Activated CD4-positive, CD25-positive, alpha-beta regulatory T cell treated with anti-CD3 and anti-CD28 coated beads, Interleukin-2, amount 50 U/mL, for 16 hours (primary cell): ENCODE measurements at places on chromosomes 16 and 17.

DNA sequence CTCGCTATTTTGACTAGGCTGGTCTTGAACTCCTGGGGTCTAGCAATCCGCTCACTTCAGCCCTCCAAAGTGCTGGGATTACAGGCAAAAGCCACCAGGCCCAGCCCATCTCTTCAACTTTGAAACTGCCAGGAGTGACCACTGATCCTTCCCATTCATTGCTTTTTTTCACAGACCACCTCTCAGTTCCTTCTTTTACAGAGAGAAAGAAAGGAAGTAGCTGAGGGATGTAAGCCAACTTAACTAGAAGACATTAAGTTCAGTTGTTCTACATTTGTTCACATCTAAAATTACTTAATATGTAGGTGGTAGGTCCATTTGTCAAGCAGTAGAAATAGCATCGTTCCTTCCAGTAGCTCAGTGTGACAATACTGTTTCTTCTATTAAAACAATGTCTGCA, 219.8 kb downstream of the STX8 start:
- no peak for DNase-seq

GRCh38 chr17:27479838-27480237, 23.6 kb downstream of the KSR1 start:
- DNase-seq = no peak

GRCh38 chr17:6305613-6306360, 129.1 kb downstream of the AIPL1 start:
- DNase-seq = no peak

DNA sequence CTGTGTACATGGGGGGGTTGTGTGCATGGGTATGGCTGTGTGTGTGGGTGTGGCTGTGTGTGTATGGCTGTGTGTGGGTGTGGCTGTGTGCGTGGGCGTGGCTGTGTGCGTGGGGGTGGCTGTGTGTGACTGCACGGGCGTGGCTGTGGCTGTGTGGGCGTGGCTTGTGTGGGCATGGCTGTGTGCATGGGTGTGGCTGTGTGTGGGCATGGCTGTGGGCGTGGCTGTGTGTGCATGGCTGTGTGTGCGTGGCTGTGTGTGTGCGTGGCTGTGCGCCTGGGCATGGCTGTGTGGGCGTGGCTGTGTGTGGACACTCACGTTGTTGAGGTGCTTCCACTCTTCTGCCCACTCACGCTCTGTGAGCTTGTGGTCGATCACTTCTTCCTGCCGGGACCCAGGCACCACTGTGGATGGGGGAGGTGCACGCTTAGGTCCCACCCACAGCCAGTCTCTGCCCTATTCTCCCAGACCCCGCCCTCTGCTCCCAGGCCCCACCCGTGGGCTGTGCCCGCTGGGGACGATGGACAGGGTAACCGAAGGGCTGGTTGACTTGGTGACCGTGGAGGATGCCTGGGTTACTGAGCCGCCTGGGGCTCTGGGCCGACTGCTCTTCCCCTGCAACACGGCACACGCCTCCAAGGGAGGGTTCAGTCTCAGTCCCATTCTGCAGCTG, 16.0 kb upstream of the PABPN1L start:
- DNase-seq = no peak
